ENCODE measurements at places on chromosomes 7 and 10. TPM values are rescaled to one million over a fixed set of nuclear protein-coding genes. Genes with fewer than 3 reads are reported as not detected.

LRRC4 gene
- 1.3 TPM for total RNA-seq

TRRAP gene
- total RNA-seq, result 24.1 TPM

GRCh38 chr10:53315709-53316108, 543.1 kb upstream of the MBL2 start:
- peak; percentile 10 for DNase-seq

- DNase-seq, result no peak
Observed at GRCh38 chr7:6618621-6619020, 3.2 kb downstream of the ZNF853 start.

DNA sequence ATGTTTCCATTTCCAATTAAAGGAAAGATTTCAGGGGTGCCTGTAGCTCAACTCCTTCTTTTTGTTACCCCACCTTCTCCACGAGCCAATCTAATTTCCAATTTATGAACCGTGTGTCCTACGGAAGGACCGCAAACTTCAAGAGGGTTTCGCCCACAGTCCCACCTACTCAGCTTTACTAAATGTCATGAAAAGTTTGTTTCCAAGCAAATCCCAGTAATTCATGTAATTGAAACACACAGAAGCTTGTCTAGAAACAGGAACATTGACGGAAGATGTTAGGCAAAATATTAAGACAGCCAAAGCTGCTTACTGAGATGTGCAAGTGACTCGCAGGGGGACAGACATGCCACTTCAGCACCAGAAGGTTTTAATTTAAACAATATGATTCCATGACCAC, 32.9 kb upstream of the LYZL1 start:
- DNase-seq, result no peak

- DNase-seq, result no peak
Observed at GRCh38 chr10:99374526-99374925, 45.4 kb downstream of the CNNM1 start.

DNA sequence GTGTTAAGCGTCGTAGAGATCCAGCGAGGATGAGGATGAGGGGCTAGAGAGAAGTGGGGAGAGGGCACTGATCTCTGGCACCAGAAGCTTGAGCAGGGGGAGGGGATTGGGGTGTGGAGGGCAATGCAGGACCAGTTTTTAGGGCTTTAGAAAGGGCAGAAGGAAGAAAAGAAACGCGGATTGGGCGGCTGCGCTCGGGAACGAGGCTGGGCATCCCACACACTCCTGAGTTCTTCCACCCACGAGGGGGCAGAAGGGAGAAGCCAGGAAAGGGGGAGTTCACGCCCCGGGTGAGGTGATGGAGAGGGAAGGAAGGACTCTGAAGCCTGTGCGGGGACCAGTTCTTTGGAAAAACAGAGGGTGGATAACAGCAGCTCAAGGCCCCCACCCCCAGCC, 6.1 kb upstream of the VGF start:
- DNase-seq, result no peak
